ENCODE measurements at places on chromosomes 12 and 14.
A peak's percentile ranks its signal among the peaks of the same experiment; 100 is the strongest.

GRCh38 chr12:27316947-27317346 is 15.7 kb upstream of the BMAL2 start:
- DNase-seq = no peak

- no peak for DNase-seq
These were observed 25.7 kb upstream of the CDK17 start for GRCh38 chr12:96425951-96426350.

DNA sequence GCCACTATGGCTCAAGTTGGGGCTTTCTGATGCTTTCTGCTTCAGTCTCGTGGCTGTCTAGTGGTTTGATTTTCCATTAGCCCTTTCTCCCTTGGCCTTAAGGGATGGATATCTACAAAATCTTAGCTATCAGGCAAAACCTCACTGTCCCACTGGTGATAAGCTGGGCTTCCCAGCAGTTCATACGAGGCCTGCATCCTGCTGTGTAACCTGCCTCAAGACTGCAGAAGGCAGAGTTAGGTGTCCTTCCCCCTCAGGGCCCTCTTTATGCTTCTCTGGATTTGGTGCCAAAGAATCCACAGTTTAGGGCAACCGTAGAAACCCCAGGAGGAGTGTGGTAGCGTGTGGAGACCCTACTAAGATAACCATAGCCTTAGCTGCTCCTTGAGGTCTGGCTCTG is 38.9 kb downstream of the ETV6 start:
- DNase-seq = no peak

GRCh38 chr14:75654127-75654732 is 6.4 kb downstream of the ERG28 start:
- peak; percentile 62 for DNase-seq

DNA sequence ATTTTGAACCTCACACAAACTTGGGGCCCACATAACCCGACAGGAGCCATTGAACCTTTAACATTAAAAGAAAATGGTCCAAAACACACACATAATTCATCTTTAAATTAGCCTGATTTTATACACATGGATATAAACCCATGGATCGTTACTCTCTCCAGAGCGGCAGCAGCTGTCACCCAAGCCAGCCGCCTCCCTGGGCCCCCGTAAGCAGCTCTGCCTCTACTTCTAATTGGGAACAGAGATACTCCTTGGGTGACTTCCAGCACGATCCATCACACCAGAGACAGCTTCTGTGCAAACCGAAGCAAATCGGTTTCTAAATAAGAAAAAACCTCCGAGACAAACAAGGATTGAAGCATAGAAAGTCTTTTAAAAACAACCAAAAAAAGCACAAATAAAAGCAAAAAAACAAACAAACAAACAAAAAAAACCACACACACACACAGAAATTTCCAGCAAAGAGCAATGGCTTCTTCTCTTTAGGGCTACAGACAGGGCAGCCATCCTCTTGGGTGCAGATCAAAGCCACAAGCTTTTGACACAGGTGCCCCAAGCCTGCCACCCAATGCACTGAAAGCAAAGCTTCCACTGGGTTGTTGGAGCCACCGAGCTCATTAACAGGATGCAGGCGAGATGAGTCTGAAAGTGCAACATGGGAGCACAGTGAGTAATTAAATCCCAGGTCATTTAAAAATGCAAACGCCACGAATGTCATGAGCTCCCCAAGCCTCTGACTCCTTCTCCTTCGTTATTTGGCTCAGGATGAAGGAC is 156.9 kb downstream of the DPF3 start:
- no peak for DNase-seq

All from activated CD8-positive, alpha-beta memory T cell treated with anti-CD3 and anti-CD28 coated beads for 4 hours (primary cell).